Nucleus accumbens (tissue), 56 donors: ENCODE measurements at places on chromosomes 6 and 20.

- no peak for DNase-seq
Measured at GRCh38 chr6:167470101-167470835, 145.4 kb downstream of the TTLL2 start.

DNA sequence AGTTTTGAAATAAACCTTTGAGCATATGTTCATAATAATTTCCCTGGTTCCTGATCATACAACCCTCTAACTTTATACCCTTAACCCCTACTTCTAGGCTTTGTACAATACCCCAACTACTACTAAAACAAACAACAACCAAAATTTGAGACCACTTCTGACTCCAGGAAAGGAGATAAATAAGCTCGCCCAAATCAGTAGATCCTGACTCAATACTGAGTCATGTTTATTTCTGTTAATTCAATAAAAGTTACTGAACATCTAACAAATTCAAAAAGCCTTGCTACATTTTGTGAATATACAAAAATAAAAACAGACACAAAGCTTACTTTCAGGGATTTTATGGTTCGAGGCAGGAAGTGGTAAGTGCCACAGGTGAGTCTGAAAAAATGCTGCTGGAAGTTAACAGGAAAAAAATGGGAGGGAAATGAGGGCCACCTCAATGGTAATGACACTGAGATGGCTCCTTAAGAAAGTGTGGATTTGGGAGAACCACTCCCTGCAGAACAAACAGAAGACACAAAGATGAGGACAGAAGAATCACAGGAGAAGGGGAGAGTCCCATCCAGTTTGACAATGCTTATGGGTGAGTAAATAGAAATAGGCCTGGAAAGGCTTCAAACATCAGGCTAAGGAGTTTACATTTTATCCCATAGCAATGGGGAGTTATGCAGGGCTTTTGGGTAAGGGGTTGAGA lies 63.4 kb downstream of the DST start:
- no peak for DNase-seq

DNA sequence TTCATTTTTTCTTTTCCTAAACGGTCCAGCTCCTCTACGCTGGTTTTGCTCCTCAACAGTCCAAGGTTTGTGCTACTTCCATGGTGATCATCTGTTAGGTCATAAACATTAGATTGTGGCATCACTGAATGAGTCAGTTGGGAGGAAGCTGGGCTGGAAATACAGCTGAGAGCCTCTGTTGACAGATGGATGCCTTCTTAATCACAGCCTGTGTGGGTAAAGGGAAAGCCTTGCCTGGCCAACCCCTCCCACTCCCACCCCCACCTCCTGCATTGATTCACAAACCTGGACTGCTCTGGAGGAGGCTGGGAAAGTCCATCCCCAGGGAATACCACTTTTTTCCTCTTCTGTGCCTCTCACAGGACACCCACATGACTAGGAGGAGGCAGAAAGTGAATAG lies 180.6 kb upstream of the CCN2 start:
- no peak for DNase-seq

DNA sequence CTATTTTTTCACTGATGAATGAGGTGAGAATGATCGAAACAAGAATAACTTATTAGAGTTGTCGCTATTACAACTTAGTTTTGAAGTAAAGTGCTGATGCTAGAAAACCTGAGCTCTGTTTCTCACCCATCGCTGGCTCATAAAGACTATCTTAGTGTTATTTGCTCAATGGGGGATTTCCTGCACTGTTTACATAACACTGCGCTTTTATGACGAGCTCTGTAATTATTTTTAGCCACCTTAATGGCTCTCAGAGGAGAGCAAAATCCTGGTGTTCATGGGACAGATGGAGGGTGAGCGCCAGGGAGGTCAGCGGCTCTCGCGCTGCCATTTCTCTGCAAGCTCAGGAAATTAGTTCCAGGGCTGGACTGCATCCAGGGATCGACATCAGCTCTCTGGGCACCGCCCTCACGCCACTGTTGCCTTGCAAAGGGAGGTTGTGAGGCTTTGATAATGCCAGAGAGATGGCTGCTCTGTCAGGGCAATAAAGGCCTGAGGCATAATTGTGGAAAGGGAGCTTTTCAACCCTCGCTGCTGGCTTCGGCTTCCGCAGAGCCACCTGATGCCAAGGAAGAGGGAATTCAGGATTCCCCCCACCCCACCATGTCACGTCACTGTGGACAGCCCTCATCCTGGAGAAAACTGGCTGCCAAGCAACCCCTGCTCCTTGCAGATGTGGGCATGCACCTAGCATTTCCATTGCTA lies 72.0 kb downstream of the DACT2 start:
- DNase-seq: peak; percentile 21

DNA sequence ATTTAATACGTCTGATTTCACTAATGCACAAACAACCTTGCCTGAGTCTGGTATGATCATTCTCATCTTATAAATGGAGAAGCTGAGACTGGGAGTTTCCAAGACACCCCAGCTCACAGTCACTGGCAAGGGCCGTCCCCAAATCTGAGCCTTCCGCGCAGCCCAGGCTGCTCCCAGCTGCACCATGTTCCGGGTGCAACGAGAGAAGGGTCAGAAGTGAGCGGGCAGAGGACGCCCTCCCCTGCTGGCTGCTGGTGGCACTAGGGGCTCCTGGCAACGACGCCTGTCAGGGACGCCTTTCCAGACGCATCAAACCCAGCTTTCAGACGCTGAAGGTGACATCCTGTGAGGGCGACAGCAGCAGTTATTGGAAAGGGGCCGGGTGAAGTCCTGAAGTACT lies 115.3 kb upstream of the PROKR2 start:
- no peak for DNase-seq

DNA sequence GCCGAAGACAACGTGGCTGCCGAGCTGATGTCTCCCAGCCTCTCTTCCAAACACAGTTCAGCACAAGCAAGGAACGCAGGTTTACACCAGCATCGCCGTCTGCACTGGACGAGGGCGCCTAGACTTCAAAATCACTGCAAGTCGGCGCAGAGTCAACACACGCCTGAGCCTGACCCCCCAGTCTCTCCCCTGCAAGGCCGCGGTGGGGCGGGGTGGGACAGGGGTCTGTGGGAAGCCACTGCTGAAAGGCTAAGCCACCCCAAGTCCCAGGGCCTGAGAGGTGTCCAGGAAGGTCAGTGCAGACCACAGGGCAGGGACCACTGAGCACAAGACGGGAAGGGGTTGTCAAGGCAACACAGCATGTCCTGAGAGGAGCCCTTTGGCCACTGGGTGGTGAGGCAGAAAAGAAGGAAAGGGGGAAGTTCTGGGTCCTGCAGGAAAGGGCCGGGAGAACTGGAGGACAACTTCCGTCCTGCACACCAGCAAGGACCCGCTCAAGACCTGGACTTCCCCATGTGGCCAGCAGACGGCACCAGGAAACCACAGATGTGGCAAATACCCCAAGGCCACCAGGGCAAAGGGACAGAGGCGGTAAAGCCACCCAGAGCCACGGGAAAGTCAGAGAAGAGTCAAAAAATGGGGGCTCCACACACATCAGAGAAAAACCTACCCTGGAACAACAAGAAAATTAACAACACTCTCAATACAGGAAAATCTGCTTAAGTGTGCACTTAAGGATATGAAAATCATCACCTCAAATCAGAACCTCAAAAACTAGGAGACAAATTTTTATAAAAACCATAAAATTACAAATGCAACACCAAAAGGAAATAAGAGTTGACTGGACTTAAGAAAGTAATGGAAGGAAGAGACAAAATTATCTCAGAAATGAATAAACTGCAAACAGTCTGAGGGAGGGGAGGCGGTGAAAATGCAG lies 84.8 kb downstream of the TAF4 start:
- DNase-seq: no peak

DNA sequence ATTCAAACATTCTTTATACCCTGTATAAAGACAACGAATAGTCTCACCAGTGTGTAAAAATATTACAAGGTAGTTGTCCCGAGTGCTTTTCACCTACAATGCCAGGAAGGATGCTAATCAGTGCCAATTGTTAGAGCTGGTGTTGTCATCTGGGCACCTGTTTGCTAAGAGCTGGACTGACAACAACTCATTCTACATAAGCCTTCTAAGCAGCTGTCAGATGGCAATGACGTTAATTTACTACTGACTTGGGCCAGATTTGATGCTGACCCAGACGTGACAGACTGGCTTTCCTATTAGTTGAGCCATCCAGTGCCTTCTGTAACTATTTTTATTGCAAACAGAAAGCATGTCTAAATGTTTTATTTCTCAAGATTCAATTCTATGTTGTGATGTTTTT lies 355.2 kb downstream of the ADGRB3 start:
- no peak for DNase-seq

- DNase-seq: peak; percentile 66
Measured at GRCh38 chr6:132813173-132813856, 1.1 kb upstream of the RPS12 start.

DNA sequence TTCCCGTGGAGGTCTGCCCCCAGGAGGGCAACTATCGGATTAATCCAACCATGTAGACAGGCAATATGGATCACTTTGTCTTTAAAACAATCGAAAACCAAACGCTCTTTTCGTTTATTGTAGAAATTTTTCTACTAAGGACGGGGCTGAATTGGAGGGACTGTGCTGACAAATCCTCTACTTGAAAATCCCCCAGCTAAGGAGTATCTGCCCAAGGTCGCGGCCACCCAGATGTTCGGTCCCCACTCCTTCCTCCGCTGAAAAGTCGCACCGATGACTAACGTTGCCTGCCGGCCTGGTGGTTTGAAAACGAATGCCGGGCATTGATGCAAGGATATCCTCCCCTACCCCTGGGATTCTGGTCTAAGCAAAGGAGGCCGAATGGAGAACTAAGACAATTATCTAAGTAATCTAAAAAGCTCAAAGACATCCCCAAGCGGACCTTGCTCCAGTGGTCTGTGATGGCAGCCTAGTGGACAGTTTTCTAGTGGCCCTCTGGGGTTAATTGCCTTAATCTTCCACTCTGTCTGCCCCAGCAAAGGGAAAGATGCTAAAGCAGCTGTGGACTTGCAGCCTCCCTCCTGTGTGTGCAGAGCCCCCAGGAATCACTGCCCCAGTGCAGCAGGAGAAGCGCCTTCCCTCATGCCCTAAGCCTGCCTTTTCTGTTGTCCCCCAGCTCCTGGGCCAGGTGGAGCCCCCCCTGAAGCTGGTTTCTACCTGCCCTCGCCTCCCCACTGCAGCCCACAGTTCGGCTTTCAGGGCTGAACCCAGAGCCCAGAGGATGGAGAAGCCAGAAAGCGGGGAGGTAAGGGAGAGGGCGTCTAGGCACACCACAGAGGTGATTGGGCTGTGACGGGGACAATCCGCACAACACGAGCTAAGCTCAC lies 3.6 kb upstream of the FOXC1 start:
- no peak for DNase-seq

GRCh38 chr6:120947111-120947510 lies 387.2 kb downstream of the TBC1D32 start:
- DNase-seq: no peak

DNA sequence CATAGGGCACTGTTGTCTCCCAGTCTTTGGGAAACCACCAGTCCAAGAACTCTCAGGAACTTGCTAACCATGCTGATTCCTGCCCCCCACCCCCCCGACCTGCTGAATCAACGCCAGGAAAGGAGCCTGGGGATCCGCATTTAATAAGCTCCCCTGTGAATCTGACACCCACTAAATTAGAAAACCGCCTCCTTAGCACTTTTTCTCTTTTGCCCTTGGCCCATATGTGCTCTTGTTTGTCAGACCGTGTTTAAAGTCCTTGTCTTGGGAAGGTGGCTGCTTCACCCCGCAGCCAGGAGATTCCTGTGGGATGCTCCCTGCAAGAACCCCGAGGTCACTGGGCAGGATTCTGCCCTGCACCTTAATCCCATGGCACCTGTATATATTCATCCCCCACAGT lies 15.7 kb upstream of the FOXP4 start:
- no peak for DNase-seq

GRCh38 chr20:57948180-57948955 lies 238.6 kb upstream of the PMEPA1 start:
- no peak for DNase-seq

GRCh38 chr6:20724443-20725190 lies 190.4 kb downstream of the CDKAL1 start:
- DNase-seq: no peak

GRCh38 chr6:109687271-109687761 lies 3.7 kb downstream of the AK9 start:
- DNase-seq: no peak

- DNase-seq: no peak
Measured at GRCh38 chr6:40256224-40256623, 322.0 kb upstream of the MOCS1 start.

DNA sequence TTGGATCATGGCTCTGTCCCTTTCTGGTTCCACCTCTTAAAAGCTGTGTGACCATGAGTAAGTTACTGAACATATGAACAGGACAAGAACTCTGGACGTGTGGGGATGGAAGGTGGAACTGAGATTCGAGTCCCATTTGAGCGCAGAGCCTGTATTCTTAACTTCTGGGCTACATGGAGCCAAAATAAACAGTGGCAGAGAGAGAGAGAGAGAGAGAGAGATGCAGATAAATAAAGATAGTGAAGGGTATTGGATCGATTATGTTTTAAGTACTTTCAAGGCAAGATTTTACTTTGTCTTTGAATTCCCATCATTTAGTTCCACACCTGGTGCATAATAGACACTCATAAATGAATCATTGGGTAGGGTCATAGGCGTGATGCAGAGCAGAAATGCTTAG lies 39.7 kb downstream of the SLC35D3 start:
- DNase-seq: no peak

DNA sequence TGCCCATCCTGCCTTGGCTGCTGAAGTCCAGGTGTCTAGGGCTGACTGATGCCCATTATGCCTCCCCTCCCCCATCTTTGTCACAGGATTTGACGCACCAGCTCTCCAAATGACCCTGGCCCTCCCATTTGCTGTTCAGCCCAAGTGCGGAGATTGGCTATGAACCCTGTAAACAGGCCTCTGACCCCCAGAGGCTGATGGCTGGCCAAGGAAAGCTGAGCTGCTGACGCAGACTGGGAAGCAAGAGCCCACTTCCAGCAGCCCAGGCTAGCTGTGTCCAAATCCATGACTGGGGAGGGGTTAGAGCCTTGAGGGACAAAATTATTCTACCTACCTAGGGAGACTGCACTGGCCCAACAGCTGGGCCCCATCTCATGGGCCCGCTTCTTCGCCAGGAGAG lies 797 bp upstream of the GNRH2 start:
- DNase-seq: no peak

- no peak for DNase-seq
Measured at GRCh38 chr6:28351087-28351486, 1.3 kb downstream of the ZKSCAN3 start.

DNA sequence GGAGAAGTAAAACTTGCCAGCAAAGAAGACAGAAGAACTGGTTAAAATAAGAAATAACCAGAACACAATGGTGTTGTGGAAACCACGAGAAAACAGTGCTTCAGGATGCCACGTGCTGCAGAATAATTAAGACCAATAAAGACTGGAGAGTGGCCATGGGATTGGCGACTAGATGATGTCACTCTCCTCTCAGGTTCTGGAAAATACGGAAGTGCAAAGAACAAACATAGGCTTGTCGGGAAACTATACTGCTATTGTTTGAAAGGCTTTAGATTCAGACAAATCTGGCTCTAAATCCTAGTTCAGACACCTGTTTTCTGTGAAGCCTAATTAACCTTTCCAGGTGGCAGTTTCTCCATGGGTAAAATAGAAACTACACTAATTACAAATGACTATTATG lies 138.4 kb upstream of the STXBP5 start:
- DNase-seq: no peak
